Posterior vena cava (tissue), 2 donors: ENCODE measurements at places on chromosomes 1 and 21. TPM values are rescaled to one million over a fixed set of nuclear protein-coding genes. Genes with fewer than 3 reads are reported as not detected.

DNA sequence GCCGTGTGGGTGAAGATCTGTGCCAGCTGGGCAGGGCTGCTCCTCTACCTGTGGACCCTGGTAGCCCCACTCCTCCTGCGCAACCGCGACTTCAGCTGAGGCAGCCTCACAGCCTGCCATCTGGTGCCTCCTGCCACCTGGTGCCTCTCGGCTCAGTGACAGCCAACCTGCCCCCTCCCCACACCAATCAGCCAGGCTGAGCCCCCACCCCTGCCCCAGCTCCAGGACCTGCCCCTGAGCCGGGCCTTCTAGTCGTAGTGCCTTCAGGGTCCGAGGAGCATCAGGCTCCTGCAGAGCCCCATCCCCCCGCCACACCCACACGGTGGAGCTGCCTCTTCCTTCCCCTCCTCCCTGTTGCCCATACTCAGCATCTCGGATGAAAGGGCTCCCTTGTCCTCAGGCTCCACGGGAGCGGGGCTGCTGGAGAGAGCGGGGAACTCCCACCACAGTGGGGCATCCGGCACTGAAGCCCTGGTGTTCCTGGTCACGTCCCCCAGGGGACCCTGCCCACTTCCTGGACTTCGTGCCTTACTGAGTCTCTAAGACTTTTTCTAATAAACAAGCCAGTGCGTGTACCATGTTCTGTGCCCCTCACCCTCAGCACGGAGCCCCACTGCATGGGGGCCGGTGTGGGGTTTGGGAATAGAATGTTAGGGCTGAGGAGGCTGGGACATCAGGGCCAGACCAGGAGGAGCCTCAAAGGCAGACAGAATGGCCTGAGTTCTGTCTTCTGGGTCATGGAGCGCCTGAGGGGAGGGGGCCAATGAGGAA is 21.3 kb downstream of the SERINC2 start:
- DNase-seq = peak; percentile 78

- no peak for DNase-seq
Observed at GRCh38 chr21:44800103-44800502, 1.5 kb downstream of the UBE2G2 start.

DNA sequence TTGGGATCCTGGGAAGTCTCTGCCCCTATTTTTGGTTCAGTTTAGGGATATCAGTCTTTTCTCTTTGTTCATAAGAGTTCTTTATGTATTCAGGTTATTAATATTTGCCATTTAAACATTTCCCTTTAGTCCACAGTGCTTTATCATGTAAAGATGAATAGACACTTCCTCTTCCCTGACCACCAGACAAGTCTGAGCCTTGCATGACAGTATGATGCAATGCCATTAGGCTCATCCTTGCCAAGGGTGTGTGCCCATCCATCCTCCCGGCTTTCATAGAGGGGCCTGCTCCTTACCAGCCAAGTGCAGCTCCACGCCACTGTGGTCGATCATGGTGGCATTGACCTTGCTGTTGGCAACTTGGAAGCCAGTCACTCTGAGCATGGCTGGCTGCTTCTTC is 52.1 kb downstream of the ZSCAN20 start:
- DNase-seq = no peak

DNA sequence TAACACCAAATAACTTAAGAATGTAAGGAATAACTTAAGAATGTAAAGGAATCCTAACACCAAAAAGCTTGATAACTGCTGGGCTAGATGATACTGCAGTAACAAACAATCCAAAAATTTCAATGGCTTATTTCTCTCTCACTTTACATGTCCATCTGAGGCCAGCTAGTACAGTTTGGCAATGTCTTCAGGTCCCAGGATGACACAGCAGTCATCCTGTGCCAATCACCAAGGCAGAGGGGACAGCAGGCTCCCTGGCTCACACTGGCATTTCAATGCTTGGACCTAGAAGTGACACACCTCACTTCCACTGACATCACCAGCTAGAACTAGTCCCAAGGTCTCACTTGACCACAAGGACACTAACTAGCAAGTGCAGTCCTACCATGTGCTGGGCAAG is 15.3 kb downstream of the DNAJC11 start:
- DNase-seq = no peak

DNA sequence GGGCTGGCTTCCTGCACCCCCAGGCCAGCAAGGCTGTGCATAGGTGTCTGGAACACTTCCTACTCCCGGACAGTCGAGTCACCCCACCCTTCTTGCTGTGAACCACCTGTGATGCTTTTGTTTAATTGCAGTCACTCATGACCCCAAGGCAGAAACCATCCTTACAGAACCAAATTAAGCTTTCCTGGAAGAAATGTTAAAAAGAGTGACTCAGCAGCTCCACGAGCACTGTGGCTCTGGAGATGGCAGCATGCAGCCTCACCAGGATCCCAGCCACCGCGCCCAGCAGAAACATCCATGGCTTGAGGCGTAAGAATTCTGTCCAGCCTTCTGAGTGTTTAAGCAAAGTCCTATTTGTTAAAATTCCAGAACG is 28.8 kb downstream of the SNAP47 start:
- DNase-seq = no peak

PRR9 gene
- total RNA-seq = not detected

- DNase-seq = no peak
Observed at GRCh38 chr21:34801519-34802132, 132.8 kb downstream of the CLIC6 start.
